ENCODE measurements at places on chromosomes 16 and 17. TPM values are rescaled to one million over a fixed set of nuclear protein-coding genes. Genes with fewer than 3 reads are reported as not detected.
A peak's percentile ranks its signal among the peaks of the same experiment; 100 is the strongest.

LRRC36 gene
- total RNA-seq = not detected

VASN gene
- total RNA-seq = 7.5 TPM

CHP2 gene
- not detected for total RNA-seq

RUNDC3A gene
- 0.62 TPM for total RNA-seq

PRSS53 gene
- total RNA-seq = 3.9 TPM

SCGB1C2 gene
- 1.1 TPM for total RNA-seq

TMUB2 gene
- 28.1 TPM for total RNA-seq

ZNF287 gene
- total RNA-seq = 11.4 TPM

GJD3 gene
- total RNA-seq = not detected

NFATC2IP gene
- total RNA-seq = 15.0 TPM

CDC6 gene
- 2.6 TPM for total RNA-seq

EMC6 gene
- 60.7 TPM for total RNA-seq

CSH2 gene
- total RNA-seq = not detected

ITPRIPL2 gene
- total RNA-seq = 26.1 TPM

CIITA gene
- under 0.01 TPM for total RNA-seq

ZNF598 gene
- total RNA-seq = 33.5 TPM

NUDT16L1 gene
- total RNA-seq = 102 TPM

TBC1D3I gene
- total RNA-seq = 0.13 TPM

PPL gene
- 25.4 TPM for total RNA-seq

KIF2B gene
- total RNA-seq = not detected

C16orf96 gene
- total RNA-seq = 0.11 TPM

CMTM1 gene
- total RNA-seq = 0.52 TPM

TLCD1 gene
- total RNA-seq = 11.1 TPM

NAT9 gene
- 47.7 TPM for total RNA-seq

DNA sequence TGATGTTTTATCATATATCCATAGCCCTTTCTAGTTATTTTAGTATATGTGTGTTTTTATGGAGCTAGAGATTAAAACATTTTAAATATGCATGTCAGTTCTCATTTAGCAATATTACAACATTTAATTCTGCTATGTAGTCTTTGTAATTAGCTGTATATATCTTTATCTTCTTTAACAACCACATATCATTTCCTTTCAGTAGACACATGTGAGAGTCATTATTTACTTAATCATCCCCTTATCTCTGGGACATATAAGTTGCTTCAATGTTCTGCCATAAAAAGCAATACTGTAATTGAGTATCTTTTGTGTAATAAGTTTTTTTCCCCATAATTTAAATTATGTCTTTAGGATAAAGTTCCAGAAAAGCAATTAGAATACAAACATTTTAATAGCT is 52.0 kb upstream of the CLEC3A start:
- DNase-seq = no peak

DNA sequence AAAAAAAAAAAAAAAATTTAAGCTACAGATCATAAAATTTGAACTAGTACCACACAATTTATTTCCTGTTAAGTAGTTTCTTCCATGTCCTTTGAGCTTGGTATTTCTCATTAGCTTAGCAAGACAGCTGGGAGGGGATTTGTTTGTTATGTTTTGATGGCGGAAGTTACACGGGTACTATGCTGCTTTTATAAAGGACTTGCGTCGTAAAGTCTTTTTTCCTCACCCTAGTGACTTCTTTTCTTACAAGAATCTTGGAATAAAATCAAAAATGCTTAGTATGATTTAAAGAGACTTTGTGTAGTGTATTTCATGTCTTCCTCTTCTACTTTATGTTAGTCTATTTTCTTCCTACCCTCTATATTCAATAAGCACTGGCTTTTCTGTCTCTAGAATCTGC is 89.1 kb downstream of the NLK start:
- no peak for DNase-seq

GRCh38 chr17:78142119-78142861 is 3.9 kb upstream of the C17orf99 start:
- peak; percentile 54 for DNase-seq

GRCh38 chr17:70859829-70860228 is 690.5 kb downstream of the KCNJ2 start:
- DNase-seq = no peak

DNA sequence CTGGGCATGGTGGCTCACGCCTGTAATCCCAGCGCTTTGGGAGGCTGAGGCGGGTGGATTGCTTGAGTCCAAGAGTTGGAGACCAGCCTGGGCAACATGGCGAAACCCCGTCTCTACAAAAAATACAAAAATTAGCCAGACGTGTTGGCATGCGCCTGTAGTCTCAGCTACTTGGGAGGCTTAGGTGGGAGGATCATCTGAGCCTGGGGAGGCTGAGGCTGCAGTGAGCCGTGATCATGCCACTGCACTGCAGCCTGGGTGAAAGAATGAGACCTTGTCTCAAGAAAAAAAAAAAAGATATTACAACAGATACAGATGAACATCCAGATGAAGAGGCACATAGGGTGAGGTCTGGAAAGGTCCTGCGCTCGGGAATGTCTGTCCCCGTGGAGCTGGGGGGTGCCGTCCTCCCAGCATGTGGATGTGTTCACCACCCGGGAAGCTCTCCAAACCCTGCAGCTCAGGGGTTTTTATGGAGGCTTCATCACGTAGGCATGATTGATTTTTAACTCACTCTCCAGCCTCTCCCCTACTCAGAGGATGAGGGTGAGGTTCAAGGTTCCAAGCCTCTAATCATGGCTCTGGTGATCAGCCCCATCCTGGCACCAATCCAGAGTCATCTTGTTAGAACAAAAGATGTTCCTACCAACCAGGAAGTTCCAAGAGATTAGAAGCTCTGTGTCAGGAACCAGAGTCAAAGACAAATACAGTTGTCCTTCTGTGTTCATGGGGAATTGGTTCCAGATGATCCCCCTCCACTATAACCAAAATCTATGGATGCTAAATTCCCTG is 85.0 kb upstream of the DNAJA2 start:
- no peak for DNase-seq

GRCh38 chr16:276426-277077 is 808 bp upstream of the RGS11 start:
- no peak for DNase-seq

GRCh38 chr17:9446528-9446927 is 129.1 kb downstream of the STX8 start:
- no peak for DNase-seq

GRCh38 chr16:22004341-22004740 is 3.4 kb upstream of the PDZD9 start:
- DNase-seq = no peak

DNA sequence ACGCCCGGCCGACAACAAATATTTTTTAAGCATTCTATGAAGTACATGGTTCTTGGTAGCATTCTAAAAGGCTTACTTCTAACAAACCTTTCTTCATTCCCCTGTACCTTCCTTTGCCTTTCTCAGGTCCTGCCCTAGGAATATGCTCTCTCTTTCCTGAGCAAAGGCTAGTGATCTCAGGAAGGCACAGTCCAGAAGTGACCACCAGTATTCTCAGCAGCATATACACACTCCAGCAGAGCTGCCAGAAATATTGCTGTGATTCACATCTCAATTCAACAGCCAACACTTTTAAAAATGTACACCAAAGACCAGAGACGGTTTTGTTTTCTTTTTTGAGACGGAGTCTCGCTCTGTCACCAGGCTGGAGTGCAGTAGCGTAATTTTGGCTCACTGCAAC is 41.4 kb upstream of the ANKFY1 start:
- no peak for DNase-seq

DNA sequence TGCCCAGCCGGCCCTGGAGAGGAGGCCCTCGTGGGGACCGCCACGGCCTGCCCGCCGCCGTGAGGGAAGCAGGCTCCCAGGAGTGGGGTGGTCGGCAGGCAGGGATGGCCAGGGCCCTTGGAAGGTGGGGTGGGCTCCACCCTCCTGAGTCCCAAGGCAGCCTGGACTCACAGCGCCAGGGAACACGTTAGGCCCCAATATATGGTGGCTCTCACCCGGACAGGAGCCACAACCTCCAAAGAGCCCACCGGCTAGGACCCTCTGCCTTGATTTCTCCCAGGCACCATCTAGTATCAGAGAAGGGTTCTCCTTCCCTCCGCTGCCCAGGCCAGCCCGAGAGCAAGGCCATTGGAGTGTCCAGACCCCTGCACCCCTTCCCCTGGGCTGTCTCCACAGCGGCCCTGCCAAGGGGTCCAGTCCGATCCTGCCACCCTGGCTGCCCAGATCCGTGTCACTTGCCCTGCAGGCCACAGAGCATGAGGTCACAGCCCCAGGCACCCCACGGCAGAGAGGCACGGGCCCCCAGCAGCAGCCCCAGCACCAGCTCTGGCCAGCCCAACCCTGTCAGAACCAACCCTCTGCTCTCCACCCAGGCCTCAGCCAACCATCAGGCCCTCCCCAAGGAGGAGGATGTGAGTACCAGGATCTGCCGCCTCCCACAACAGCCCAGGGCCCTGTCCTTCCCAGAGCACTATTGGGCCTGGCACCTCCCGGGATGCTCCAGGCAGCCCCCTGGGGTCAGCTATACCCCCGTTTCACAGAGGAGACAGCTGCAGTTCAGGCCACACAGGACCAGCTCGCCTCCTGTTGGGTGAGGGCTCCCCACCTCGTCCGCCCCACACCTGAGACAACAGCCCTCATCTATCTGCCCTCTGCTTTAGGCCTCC is 1.1 kb upstream of the AXIN1 start:
- no peak for DNase-seq

- no peak for DNase-seq
Measured at GRCh38 chr16:22055881-22056280, 36.5 kb upstream of the VWA3A start.

GRCh38 chr17:75861927-75862317 is 6.8 kb upstream of the WBP2 start:
- DNase-seq = no peak

DNA sequence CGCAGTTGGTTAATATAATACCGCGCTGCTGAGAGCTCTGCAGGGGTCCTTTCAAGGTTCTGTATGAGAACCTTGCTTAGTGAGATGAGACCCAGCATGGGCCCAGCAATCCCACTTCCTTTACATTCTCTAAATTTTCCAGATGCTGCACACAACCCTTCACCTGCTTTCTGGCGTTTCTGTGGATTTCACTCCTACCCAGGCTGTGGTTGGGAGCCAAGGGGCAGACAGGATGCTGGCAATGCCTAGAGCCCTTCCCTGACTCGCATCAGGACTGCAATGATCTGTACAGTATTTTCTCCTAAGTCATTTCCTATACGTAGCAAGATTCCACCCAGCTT is 10.1 kb upstream of the PIPOX start:
- DNase-seq = no peak

DNA sequence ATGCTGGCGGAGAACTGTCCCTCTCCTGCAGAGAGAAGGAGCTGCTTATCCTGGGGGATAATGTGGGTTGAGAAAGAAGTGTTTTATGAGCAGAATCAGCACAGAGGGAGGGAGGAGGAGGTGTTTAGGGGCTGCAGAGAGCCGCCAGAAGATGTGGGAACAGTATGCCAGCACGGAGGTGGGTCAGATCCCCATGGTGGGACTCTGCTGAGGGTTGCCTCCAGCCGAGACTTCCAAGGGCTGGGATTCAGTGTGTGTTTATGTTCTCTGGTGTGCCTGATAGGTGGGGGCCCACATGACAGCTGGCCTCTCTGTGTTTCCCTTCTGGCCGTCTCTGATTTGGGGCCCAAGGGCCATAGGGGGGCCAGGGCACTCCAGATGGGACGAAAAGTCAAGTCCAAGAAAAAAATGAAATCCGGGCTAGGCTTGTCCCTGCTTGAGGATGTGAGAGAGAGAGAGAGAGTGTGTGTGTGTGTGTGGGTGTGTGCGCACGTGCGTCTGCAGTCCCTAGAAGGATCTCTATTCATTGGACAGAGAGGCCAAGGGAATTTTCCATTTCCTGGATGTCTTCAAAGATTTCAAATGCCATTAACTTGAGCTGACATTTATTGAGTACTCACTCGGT is 21.6 kb downstream of the PRKCB start:
- no peak for DNase-seq

DNA sequence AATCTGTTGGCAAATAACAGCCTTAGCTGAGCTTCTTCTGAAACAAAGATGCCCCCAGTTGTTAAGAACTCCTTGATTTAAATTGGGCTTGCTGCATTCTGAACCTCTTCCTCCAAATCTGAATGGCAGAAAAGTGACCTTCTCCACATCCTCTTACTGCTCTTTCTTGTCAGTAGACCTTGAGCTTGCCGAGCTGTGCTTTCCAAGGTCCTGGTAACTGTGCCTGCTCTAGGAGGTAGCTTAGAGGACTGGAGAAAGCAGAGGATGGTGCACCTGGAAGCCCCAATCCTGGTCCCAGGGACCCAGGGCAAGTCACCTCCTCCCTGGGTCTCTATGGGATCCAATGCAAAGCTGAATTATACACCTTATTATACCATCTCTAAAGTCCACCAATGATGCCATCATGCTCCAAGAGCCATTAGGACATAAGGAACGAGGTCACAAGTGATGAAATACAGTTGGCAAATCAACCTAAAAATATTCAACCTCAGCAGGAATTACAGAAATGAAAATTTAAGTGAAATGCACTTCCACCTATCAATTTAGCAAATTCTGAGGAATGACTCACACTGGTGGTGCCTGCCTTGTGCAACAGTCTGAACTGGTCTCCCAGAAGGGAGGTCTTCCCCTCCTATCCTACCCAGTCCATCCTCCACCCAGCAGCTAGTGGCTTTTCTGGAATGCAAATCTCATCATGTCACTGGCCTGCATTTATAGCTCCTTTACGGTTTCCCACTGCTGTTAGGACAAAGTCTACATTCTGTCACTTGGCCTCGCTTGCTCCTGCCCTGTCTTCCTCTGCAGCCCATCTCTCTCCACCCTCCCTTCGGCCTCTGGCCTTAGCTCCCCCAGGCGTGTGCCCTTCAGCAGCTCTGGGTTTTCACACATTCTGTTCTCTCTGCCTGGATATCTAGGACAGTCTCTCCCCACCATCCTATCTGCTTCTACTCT is 36.6 kb downstream of the TOM1L2 start:
- peak; percentile 63 for DNase-seq

- DNase-seq = no peak
Measured at GRCh38 chr17:8894202-8894671, 26.8 kb upstream of the PIK3R6 start.

DNA sequence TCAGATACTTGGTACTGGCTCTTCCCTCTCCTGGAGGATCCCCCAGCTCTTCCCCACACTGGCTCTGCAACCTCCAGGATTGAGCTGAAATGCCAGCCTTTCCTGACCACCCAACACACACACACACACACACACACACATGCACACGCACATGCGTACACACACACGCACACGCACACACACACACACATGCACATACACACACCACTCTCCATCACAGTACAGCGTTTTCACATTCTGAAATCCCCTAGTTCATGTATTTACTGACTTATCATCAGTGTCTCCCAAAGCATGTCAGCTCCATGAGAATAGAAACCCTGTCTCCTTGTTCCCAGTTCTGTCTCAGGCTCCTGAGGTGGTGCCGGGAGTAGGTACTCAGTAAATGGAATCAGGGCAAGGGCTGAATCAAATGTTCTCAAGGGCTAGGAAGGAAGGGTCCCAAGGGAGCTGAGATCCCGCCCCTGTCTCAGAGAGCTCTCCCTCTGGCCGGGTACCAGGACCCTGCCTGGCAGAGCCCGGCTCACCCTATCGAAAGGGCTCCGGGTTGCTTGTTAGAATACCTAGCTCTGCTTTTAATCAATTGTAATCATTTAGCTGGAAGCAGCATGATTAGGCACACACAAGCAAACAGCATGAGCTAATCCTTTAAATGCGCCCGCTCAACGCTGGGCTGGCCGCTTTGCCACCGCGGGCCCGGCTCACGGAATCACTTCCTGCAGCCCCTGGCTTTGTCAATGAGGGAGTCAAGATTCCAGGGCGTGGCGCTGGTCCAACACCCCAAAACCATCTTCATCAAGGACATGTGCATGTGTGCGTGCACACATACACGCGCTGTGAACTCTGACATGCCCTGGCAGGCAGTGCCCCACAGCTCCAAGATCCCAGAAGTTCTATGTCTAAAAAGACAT is 140.7 kb downstream of the C16orf78 start:
- DNase-seq = no peak

All from myocyte (in vitro differentiated cells).